NCI-H526 treated with DMSO at 0.1 percent for 48 hours (cell line): ENCODE measurements at places on chromosomes 4 and X.
A peak's percentile ranks its signal among the peaks of the same experiment; 100 is the strongest.

- DNase-seq = no peak
Measured at GRCh38 chr4:170868170-170868569, 778.4 kb upstream of the AADAT start.

DNA sequence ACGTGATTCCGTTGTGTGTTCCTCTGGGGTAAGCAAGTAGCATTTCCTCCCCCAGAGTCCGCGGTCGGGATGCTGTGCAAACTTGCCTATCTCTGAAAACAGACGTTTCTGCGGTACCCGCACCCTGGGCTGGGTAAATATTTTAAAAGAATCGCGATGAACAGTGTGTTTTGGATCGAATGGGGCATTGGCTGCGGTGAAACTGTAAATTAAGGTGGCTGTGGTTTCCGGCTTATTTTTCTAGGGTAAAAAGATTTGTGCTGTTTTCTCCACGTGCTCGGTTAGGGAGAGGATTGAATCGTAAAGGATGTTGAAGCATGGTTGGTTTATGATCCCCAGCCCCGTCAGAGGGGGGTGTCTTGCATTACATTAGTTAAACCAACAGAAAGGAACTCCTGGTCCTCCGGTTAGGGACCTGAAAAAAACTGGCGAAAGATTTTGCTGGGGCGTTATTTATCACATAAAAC, 1.2 kb downstream of the HHIP start:
- no peak for DNase-seq

DNA sequence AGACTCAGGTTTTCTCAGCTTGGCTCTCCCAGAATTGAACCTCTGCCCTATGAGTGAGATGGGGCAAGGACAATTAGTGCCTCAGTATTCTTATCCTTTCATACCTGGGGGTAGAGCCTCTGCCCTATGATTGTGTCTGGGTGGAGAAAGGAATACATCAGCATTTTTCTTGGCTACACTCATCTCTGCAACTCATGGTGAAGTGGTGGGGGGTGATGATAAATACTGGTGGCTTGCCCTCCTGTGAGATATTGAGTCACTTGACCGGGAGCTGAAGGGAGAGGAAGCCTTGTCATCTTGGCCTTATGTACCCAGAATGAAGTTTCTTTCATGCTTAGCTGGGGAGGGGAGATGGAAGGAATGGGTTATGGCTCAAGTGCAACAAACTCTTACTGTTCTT, 71.3 kb upstream of the ENOX2 start:
- no peak for DNase-seq

DNA sequence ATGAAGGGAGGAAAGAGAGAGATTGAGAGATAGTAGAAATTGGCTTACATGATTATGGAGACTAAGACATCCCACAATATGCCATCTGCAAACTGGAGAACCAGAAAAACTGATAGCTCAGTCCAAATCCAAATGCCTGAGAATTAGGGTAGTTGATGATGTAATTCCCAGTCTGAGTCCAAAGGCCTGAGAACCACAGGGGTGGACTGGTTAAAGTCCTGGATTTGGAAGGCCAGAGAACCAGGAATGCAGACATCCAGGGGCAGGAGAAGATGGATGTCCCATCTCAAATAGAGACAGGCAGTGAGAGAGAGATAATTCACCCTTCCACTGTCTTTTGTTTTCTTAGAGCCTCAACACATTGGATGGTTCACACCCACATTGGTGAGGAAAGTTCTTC, 345.7 kb upstream of the SPANXN4 start:
- no peak for DNase-seq

- no peak for DNase-seq
Measured at GRCh38 chr4:48180234-48180633, 46.2 kb upstream of the TXK start.

- DNase-seq = no peak
Measured at GRCh38 chr4:13285336-13285735, 198.8 kb downstream of the RAB28 start.

DNA sequence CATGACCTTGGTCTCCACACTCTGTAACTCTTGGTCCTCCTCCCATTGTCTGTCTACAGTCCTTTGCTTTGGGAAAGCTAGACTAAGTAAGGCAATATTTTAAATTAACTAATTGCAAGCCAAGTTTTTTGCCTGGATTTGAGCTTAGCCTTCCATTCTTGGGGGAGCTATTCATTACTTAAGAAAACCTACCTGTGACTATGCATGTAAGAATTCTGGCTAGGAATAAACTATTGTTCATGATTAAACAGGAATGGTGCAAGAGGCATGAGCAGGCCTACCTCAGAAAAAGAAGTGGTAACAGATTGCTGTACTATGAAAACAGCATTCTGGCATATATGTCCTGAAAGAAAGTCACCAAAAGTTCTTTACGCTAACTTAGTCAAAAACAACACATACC, 309.4 kb downstream of the MAPK10 start:
- DNase-seq = no peak

GRCh38 chr4:186727977-186728519, 4.4 kb upstream of the FAT1 start:
- DNase-seq = no peak

DNA sequence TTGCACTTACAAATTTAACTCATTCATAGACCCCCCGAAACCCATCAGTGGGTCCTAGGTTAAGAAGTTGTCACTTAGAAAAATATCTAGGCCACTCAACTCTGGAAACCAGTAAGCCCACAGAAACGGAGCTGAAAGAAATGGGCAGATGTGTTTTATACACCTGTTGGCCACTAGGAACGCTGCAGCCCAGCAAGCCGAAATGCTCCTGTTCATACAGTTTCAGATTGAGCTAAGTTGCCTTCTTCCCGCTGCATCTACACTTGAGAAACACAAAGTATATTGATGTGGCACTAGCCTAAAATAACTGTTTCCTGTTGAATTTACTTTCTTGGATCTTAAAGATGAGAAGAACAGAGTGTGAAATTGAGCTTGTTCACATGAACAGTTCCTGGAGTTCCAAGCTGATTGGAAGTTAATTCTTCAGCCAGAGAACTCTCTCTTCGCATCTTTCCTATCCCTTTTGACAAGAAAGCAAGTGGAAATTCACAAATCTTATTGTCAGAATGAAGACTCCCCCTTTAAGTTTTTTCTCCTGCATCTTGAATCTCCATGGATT, 174.1 kb downstream of the RBMX2 start:
- DNase-seq = peak; percentile 21

- peak; percentile 18 for DNase-seq
Measured at GRCh38 chr4:17283251-17283650, 228.6 kb downstream of the QDPR start.

DNA sequence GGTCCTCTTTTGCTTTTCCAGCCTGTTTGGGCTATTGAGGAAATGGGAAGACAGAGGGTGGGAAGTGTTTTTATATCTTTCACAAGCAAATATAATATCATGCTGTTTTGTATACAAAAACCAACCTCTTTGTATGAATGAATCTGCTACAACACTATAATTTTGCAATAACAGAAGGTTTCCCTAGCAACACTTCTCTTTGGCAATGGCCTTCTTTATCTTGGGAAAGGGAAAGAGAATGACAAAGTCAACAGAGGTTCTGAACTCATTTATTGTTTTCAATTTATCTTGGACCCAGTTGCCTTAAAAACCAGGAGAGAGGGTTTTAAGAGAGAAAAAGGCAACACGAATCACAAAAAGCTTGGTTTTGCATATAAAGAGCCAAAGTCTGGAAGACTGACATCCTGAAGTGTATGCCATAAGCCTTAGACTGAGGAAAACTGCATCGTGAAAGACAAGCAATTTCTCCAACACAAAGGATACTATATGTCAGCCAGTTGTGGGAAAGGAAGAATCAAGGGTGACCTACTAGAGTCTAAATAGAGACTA, 121.8 kb upstream of the FAM241A start:
- no peak for DNase-seq

DNA sequence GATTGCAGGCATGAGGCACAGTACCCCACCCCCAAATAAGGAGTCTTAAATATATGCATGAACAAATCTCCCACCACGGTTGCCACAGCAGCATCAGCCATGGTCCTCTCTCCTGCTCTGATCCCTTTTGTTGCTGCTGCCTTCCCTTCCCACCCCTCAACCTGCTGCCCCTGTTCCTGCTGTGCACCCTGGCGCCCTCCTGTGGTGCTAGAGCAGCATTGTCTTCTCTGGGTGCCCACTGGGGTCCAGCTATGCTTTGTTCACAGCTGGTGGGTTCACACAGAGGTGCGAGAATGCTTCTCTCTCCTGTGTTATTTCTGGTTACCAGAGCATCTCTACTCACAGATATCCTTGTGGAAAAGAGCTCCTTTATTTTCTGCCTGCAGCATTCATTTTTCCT, 116.2 kb downstream of the GATB start:
- DNase-seq = no peak

GRCh38 chr4:145909281-145909715, 29.3 kb downstream of the ZNF827 start:
- DNase-seq = no peak

DNA sequence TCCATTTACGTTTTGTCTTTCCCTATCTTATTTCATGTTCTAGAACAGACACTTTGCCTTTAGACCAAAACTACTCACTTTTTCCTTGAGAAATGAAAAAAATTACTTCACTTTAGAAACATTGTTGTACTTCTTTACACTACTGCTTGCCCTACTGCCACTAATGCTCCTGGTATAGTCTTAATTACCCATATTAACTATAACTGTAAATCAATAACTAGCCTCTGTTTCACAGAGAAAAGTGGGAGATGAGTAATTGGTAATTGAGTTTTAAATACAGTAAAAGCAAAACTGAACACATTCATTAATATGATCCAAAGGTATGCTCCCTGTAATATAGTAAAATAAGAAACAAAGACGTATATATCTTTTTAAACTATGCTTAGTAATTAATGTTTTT, 111.1 kb upstream of the JADE1 start:
- DNase-seq = no peak

GRCh38 chr4:187903700-187904099, 91.9 kb upstream of the ZFP42 start:
- DNase-seq = no peak

DNA sequence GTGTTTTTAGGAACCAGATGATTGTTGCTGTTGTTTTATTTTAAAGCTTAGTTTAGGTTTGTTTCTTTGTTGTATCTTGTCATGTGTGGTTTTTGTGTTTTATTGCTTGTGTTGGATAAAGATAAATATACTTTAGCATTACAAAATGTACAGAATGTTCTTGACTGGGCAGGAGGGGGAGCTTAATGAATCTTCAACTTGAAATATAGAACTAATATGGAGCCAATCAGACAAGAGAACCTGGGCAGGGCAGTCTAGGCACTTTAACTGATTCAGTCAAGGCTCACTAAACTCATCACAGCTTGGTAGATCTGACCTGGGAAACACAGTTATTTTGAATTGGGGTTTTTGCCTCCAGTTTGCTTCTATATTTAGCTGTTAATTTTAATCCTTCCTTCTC, 304.2 kb downstream of the ARHGAP24 start:
- no peak for DNase-seq

DNA sequence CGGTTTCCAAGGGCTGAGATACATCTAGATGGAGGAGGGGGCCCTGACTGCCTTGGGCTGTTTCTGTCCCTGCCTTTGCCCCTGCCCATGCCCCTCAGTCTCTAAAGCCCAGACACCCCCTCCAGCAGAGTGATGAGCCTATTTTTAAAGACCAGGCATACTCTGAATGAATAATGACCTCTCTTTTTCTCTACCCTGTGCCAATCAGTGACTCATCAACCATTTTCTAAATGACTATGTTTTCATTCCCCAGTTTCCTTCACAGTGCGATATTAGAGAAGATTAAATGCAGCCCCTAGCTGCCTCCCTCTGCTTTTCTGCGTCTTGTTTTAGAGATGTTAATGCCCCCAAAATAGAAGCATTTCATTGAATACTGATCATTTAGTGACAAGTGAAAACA, 15.5 kb upstream of the NHS start:
- no peak for DNase-seq

GRCh38 chr4:122661176-122662160, 40.6 kb upstream of the IL21 start:
- DNase-seq = no peak

DNA sequence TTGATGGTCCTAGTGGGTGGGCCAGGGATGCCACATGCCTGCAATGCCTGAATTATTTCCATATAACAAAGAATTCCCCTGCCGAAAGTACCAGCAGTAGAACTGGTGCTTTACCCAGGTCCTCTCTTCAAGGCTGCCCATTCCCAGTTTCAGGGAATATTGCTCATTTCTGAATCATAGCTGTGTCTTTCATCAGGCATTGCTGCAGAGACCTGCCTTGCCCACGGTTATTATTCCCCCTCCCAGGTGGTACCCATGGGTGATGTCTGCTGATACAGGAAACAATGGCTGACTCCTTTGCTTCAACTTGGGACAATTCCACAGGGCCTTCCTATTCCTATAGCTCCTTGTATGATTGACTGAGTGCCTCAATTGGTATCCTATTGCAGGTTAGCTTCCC, 9.7 kb upstream of the IQCM start:
- no peak for DNase-seq

DNA sequence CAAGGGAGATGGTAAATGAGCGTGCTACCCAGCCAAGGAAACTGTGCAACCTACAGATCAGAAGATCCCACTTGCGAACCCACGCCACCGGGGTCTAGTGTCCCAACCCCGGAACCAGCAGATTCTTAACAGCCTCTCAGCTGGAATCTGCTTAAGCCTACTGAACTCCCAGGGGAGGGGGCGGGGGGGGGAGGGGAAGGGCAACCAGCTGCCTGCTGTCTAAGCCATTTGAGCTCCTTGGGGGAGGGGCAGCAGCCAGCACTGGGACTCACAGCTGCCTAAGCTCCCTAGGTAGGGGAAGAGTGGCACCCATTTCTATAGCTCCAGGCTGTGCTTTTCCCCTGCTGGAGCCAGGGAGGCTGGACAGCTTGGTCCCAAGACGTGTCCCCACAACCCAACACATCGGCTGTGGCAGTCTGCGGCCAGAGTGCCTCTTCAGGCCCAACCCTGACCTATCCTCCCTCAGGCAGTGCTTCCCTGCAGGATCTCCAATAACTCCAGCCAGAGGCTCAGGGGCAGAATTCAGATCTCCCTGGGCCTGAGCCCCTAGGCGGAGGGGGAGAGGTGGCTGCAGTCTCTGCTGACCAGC, 289.2 kb downstream of the LDB2 start:
- no peak for DNase-seq

DNA sequence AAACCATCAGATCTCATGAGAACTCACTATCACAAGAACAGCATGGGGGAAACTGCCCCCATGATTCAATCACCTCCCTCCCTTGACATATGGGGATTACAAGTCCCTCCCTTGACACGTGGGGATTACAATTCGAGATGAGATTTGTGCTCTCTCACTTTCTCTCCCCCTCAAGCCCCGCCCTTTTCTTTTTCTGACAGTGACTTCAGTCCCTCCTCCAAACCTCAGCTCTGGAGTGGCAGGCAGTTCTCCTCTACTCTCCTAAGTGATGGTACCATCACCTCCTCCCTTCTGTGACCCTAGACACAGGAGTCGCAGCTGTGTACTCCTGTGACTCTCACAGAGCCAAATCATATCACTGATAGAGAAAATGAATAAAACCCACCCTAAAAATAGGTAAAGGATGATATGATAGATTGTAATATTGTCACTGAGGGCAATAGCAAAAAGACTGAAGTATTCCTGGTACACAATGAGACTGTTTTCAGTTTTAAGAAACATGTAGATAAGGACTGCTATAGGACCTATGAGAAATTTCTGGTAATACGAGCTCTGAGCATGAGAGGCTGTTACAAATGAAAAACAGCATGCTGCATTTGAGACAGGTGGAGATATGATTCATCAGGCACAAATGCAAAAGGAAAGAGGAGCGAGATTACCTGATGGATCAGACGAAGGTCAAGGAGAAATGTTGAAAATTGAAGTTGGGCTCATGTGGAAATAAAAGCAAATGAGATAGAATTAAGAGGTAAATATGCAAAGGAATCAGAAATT, 101.2 kb upstream of the CBLL2 start:
- DNase-seq = no peak
